ENCODE measurements at places on chromosomes 13 and 19. TPM values are rescaled to one million over a fixed set of nuclear protein-coding genes. Genes with fewer than 3 reads are reported as not detected.

DNA sequence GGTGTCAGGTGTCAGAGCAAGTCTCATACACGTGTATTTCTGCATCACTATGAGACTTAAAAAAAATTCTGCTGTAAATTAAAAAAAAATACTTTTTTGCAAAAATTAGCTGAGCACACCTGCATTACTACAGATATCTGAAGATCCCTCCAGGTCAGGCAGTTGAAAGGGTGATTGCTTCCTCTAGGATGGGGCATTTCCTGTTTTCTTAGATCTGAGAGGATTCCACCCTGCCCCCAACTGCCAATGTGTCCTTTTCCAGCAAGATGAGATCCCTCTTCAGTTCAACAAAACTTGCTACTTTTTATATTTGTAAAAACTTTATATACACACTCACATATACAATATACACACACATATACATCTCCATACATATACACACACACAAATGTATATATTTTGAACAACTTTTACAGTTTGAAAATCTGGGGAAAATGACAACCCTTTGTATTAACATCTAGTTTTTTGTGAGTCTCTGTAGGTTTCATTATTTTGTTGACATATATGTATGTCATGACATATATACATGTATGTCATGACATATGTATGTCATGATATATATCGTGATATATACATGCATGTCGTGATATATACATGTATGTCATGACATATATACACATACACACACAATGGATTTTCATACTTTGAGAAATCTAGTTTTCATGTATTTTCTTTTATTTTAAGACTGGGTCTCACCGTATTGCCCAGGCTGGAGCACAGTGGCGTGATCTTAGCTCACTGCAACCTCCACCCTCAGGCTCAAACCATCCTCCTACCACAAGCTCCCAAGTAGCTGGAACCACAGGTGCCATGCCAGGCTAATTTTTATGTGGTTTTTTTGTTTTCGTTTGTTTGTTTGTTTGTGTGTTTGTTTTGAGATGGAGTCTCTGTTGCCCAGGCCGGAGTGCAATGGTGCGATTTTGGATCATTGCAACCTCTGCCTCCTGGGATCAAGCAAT, 17.8 kb downstream of the ZNF813 start:
- no peak for DNase-seq

RGL3 gene
- 7.4 TPM for total RNA-seq

GRCh38 chr13:110055089-110055488, 251.9 kb downstream of the COL4A1 start:
- no peak for DNase-seq

GRCh38 chr13:23987331-23987894, 90.1 kb upstream of the C1QTNF9B start:
- DNase-seq: no peak

GSX1 gene
- total RNA-seq: not detected

OR7C1 gene
- not detected for total RNA-seq

PPP1R13L gene
- total RNA-seq: 230 TPM
